ENCODE measurements at places on chromosomes 1 and 21.

GRCh38 chr1:209783386-209783785, 973 bp downstream of the C1orf74 start:
- DNase-seq, result no peak

GRCh38 chr21:15164678-15165303, 100.0 kb upstream of the NRIP1 start:
- peak; percentile 14 for DNase-seq

- DNase-seq, result peak; percentile 82
Observed at GRCh38 chr1:23122023-23122748, 46.5 kb downstream of the LUZP1 start.

DNA sequence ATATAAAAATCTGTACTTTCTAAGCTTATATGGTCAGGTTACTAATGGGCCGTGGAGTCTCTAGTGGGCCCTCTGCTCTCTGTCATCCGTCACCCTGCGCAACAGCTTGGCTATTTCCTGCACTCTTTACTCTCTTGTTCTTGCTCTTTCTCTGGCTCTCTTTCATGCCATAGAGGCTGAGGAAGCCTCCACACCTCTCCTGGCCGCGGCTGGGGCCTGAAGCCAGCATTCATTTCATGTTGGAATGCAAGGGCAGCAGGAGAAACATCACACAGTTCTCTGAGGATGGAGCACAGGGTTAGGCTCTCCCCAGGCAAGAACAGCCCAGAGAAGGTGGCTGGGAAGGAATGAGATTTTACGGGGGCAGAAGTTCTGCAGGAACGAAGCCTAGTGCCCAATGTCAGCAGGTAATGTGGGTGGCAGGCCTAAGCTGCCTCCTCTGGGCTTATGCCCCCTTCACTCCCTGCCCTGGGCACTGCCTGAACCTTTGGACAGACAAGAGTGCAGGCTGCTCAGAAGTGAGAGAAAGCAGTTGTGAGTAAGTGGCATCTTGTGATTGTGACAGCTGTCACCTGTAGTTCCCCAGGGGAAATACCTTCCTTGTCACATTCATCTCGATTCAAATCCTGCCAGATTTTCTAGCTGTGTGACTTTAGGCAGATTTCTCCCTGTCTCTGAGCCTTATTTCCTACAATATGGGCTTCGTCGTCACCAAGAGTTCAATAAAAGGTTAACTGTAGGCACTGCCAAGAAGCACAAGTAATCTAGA, 3.6 kb upstream of the FHAD1 start:
- DNase-seq, result peak; percentile 67

- DNase-seq, result no peak
Observed at GRCh38 chr21:35611708-35612132, 448.6 kb downstream of the SETD4 start.

DNA sequence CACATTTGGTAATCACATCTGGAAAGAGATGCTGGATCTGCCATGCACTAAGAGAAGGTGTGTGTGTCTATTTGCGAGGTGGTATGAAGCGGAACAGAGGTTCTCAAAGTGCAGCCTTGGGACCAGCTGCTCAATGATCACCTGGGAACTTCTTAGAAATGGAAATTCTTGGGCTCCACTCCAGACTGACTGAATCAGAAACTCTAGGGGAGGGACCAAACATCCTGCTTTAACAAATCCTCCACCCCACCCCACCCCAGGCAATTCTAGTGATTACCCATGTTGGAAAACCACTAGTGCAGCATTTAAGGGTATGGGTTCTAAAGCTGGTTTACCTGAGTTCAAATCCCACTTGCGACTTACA, 143.9 kb upstream of the JUN start:
- no peak for DNase-seq

GRCh38 chr21:41241341-41241740, 73.4 kb downstream of the BACE2 start:
- DNase-seq, result no peak

DNA sequence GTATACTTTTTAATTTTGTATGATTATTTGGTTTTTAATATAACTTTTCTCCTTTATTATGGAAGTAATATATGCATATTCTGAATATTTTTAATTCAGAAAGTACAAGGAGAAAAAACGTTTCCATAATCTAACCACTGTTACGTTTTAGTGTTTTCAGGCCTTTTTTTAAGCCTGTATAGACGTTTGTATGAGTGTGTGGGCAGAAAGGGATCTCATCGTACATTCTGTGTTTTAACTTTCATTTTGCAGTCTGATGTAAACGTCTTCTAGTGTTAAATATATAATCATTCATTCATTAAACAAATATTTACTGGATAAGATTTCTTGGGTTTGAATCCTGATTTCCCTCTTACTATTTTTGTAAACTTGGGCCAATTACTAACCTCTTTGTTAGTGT, 38.0 kb upstream of the PLEKHO1 start:
- no peak for DNase-seq

DNA sequence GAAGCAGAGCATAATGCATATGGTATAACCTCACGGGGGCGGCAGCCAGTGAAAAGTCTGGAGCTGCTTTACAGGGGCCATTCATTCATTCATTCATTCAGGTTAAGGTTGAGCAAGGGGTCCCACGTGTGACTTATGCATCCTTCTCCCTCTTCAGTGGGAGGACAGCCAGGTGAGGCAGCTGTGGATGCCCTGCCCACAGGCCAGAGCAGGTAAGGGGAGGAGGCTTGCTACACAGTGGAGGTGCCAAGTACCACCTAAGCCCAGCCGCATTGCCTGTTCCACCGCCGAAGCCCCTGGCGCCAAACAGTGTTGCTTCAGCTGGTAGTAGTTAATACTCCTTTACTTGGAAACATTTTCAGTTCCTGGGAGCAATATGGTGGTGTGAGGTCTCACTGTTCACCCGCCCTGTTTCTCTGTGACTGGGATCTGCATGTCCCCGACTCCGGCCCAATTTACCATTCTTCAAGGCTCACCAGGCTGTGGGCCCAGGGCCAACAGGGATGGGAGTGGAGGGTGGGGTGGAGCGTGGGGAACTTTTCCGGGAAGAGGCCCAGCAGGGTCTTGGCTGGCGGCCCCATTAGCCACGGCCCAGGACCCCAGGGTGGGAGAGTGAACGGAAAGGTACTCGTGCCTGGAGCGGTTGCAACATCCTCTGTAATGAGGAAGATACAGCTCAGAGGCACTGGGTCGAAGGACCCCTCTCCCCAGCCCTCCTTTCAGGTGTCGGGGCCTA, 722 bp upstream of the PODN start:
- DNase-seq, result no peak

DNA sequence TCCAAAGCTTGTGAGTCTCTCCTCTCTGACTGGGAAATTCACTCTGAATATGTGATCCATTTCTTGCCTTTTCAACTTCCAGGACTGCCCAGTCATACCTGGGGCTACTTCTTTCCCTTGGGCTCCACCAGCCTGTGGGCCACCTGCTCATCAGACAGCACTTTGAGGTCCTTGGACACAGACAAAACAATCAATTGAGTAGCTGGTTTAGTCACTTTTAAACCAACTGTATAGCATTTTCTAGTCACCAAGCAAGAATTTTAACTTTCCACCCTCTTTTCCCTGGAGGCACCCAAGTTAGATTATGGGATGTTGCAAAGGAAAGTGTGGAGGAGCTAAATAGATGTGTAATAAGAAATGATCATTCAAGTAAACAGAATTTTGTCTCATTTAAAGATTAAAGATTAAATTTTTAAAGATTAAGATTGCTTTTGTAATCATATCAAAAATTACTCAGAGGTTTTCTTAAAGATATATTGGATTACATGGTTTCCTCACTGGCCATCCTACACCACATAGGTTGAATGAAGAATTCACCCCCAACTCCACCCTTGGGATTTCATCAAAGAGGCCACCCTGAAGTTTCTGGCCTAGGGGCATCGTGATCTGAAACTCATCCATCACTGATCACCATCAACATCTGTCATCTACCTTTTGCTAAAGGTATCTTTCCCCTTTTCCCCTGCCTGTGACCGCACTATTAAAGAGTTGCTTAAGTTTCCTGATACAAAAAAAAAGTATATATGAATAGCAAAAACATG, 219.2 kb upstream of the NR5A2 start:
- DNase-seq, result no peak

GRCh38 chr1:100528871-100529270, 9.1 kb upstream of the GPR88 start:
- DNase-seq, result peak; percentile 79

DNA sequence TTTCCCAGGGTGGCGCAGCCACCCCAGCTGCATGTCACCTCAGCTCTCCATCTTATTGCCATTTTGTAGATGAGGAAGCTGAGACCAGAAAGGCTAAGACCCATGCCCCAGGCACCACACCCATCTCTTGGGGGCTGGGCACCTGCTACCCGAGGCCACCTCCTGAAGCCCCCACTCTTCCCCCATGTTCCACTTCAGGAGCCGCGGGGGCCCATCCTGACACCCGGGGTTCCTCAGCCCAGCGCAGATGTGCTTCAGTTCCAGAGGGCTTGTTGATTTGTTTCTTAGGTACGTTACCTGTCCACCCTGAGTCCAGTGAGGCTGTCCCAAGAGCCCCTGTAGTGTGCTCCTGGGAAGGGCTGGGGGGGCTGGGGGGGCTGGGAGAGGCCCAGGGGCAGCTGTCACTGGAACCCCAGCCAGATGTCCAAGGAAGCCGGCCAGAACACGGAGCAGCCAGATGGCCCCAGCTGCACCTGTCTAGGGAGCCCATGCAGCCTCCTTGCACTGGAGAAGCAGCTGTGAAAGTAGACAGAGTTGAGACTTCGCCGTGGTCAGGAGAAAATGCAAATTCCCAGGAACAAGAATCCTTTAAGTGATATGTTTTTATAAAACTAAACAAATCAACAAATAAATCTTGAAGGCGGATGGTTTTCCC, 17.1 kb upstream of the CCDC27 start:
- DNase-seq, result no peak

- no peak for DNase-seq
Observed at GRCh38 chr1:36387141-36387949, 1.6 kb upstream of the STK40 start.

- no peak for DNase-seq
Observed at GRCh38 chr1:247287460-247287859, 31.6 kb downstream of the VN1R5 start.

DNA sequence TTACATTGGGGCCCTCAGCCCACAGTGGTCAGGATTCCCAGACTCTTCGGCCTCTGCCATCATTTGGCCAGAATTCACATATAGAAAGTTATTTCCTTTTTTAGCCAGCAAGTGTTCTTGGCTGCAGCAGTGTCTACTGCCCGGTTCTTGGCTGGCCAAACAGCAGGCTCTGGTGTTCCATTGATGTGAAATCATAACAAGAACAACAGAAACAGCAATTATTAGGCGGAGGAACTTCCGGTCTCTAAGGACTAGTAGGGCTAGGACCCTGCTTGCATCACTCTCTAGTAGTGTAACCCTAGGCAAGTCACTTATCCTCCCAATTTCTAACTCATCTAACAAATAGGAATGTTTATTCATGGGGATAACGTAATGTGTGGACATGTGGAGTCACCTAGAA, 8.7 kb upstream of the GJA5 start:
- DNase-seq, result no peak

DNA sequence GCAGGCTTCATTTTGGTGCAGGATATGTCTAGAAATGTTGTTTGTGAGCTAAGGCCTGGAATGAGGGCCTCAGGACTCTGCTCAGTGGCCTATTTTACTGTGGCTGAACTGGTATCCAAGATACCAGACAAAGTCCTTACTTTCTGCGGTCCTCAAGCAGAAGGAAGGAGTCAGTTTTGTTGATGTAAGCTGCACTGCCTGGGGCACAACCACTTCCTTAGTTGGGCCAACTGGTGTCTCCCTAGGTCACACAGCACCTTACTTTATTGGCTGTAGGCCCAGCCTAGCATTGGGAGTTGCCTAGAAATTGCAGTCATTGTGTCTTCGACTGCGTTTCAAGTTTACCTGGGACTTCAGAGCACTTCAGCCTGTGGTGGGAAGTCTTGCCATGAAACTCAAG, 1322.7 kb downstream of the AMY1C start:
- DNase-seq, result no peak

Data from stomach (tissue), 19 donors.